ENCODE measurements at places on chromosomes 13 and 19.
A peak's percentile ranks its signal among the peaks of the same experiment; 100 is the strongest.

- no peak for DNase-seq
Observed at GRCh38 chr19:16074488-16075365, 1.6 kb upstream of the TPM4 start.

DNA sequence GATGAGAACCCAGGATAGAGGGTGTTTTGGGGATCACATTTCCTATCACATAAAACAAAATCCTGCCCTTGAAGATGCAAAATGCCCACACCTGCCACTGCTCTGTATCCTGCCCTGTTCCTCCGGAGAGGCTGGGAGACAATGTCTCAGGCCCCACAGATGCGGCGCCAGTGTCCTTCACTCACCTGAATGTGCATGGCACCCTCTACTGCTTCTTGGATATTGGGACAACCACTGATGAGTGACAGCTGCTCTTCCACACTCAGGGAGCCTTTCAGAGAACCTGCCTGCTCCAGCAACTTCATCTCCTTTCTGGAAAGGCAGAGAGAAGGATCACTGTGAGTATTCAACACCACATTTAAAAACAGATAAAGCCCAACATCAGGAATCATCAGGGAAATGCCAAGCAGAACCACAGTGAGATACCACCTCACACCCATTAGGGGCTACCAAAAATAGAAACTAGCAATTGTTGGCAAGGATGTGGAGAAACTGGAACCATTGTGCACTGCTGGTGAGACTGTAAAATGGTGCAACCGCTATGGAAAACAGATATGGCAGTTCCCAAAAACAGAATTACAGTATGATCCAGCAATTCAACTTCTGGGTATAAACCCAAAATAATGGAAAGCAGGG, 36.4 kb downstream of the CRYL1 start:
- peak; percentile 86 for DNase-seq

DNA sequence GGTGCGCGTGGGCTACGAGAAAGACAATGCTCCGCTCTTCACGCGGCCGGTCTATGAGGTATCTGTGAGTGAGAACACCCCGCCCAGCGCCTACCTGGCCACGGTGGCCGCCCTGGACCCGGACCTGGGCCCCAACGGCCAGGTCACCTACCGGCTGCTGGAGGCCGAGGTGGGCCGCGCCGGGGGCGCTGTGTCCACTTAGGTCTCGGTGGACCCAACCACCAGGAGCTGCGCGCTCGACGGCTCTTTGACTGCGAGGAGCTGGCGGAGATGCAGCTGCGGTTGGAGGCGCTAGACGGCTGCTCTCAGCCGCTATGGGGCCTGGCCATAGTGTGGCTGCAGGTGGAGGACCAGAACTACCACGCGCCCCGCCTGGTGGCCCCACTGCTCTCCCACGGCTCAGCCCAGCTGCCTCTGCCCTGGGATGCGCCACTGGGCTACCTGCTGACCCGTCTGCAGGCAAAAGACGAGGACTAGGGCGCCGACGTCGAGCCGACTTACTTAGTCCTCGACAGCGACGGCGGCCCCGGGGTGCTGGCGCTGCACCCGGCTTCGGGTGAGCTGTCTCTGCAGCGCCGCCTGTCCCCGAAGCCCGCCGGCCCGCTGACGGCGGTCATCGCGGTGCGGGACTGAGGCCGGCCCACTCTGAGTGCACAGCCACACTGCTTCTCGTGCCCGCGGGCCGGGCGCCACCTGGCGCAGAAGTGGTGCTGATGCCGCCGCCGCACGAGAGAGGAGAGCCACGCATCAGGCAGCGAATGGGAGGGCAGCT, 173.0 kb downstream of the OLFM4 start:
- no peak for DNase-seq

DNA sequence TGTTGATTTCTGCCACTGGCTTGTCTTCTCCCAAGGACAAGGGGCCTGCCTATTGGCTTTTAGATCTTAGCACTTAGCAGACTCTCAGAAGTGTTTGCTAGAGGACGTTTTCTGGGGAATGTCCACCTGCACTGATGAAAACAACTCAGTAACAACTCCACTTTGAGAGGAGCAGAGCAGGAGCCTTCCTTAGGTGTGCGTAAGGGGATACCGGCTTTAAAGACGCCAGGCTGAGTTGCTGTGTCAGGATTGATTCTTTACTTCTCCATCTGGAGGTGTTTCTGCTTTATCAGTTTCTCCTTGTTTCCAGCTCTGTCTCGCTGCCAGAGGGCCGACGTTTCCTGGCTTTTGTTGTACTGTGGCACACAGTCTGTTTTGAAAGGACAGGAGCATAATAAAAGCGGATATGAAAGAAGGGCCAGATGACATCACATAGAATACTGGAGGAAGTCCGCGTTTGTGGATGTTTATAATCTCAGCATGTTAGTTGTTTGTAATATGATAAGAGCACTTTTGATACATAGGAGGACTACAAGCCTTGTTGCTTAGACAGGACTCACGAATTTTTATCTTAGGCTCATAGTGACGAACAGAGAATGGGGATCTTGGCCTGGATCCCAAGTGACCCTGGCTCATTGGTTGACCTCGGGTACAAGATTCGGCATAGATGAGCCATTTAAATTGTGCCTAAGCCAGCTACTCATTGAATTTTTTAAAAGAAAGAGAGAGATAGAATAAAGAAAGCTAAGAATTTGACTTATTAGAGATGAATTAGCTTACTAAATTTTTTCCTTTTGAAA, 34.6 kb downstream of the COL4A2 start:
- peak; percentile 54 for DNase-seq

DNA sequence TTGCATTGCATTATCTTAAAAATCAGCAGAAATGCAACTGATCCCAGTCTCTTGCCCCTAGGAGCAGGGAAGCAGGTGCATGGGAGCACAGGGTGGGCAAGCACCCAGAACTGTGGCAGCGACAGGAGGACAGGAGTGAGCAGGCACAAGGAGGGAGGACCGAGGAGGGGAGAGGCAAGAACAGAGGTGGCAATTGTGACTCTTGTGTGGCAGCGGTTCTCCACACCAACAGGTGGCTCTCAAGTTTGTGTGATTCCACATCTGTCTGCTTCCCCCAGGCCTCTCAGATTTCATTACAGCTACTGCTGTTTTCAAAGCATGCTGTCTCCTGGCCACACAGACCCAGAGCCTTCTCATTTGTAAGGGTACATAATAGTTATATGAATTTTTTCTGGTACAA, 108.5 kb downstream of the STK24 start:
- no peak for DNase-seq

GRCh38 chr19:34678421-34678820, 943 bp downstream of the ZNF302 start:
- DNase-seq, result no peak

- peak; percentile 74 for DNase-seq
Observed at GRCh38 chr19:48393559-48394330, at the start of gene GRIN2D. GRIN2D (plus strand) TSS chr19:48393668; CDS start chr19:48398393, 4,725 bp downstream.

- no peak for DNase-seq
Observed at GRCh38 chr19:19884583-19884982, 16.2 kb upstream of the ZNF93 start.

GRCh38 chr13:19862481-19863313, 752 bp downstream of the ZMYM5 start:
- peak; percentile 83 for DNase-seq

DNA sequence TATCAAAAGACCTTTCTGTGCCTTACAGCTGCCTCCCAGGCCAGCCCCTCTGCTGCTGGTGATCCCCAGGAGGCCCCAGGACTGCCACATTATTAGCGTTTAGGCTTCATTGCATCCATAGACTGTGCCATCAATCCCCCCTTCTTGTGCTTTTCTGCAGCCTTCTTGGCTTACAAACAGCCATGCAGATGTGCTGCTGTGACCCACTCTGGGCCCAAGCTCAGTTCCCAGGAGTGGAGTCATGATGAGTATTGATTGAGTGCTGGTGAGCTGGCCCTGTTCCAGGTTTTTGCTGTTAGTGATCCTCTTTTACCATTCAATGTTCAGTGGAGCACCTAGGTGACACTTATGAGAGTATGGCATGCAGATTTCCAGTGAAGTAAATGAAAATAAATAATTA, 59.9 kb upstream of the SLAIN1 start:
- DNase-seq, result no peak

DNA sequence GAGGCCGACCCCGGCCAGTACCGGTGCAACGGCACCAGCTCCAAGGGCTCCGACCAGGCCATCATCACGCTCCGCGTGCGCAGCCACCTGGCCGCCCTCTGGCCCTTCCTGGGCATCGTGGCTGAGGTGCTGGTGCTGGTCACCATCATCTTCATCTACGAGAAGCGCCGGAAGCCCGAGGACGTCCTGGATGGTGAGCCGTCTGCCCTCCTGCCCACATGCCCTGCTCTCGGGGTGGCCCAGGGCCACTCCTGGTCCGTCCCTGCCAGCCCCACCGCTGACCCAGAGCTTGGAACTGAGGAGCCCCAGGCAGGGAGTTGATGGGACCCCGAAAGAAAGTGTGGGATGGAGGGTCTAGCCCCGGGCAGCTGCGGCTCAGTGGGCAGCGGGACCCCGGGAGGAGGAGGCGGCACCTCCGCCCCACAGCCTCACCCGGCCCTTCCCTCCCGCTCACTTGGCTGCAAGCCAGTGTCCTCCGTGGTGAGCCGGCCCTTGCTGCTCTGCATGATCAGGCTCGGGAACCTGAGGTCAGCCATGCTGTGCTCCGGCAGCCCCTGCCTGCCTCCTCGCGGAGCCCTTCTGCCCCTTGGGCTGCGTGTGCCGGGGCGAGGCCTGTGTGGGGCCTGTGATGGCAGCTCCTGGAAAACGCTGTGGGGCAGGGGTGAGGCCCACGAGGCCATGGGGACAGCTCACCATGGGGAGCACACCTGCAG, 8.1 kb upstream of the HCN2 start:
- DNase-seq, result no peak

DNA sequence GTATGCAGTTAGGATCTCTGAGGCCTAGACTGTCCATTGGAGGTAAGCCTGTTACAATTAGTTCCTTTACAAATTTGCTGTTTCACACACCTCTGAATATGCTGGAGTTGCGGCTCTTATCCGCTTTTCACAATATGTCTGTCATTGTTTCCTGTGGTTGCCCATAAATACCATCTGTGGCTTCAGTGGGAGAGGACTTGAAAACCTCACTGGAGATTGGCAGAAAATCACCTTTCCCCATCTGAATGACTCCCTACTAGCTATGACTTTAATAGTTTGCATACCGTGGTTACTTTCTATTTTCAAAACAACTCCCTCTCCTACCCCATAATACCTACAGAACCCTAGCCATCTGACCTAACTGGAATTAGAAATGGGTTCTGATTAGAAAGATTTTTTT, 454.3 kb downstream of the PCDH17 start:
- no peak for DNase-seq

- no peak for DNase-seq
Observed at GRCh38 chr19:379796-380195, 29.2 kb downstream of the C2CD4C start.

DNA sequence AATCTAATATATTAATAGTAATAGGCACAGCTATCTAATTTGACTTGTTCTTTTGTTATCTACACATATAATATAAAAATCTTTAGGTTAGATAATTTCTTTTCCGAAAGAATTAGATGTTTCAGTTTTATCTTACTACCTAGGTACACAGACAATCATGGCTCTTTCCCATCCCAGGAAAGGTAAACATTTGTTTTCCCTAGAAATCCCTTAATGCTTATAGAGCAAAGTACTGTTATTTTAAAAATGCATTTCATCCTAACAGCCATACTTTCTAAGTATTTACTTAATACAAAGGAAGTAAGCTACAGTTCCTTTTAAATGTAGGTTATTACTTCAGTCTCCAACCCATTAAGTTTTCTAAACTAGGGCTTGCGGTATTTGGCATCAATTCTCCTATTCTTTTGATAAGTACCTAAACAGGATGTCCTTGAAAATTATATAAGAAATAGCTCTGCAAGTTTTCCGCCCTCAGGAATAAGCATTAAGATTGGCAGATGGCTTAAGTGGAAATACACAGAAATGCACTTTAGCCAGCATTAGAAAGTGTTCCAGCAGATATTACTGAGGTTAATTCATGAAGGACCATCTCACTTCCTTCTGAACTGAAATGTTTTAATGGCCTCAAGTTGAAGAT, 616.2 kb upstream of the SPRY2 start:
- no peak for DNase-seq

- no peak for DNase-seq
Observed at GRCh38 chr13:46799139-46799538, 2.2 kb upstream of the ESD start.

DNA sequence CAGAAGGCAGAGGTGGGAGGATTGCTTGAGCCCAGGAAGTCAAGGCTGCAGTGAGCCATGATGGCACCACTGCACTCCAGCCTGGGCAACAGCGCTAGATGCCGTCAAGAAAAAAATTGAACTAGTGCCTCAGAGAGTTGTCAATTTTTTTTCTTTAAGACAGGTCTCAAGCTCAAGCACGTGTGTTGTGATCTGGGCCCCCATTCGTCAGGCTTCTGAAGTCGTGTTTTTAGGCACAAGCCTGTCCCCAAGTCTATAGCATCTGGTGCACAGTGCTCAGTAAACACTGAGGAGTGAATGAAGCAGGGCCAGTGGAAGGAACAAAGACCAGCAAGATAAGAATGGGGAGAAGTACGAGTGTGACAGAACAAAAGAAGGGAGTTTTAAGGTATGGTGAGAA, 23.7 kb upstream of the LAMP1 start:
- DNase-seq, result no peak
